ENCODE measurements at places on chromosomes 1 and 21. TPM values are rescaled to one million over a fixed set of nuclear protein-coding genes. Genes with fewer than 3 reads are reported as not detected.

DNA sequence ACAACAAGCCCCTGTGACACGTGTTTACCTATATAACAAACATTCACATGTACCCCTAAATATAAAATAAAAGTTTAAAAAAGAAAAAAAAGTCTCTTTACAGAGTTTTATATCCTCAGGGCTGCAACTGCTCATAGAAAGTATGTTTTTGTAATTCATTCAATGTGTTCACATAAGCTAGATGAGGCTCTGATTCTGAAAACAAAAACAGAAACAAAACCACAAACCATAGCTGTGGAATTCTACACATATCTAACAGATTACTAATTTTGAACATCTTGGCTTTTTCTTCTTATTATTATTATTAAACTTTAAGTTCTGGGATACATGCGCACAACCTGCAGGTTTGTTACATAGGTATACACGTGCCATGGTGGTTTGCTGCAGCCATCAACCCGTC is 579.6 kb upstream of the ZRANB2 start:
- no peaks in the 10 kb centered on the region for H3K4me1 ChIP-seq
- no peak overlapping the region for H3K27ac ChIP-seq
- no peak for DNase-seq
- H3K4me3 ChIP-seq: no peak overlapping the region
- no peaks in the 10 kb centered on the region for H3K27me3 ChIP-seq

- no peak overlapping the region for H3K27ac ChIP-seq
- no peak for DNase-seq
- no peaks in the 10 kb centered on the region for H3K36me3 ChIP-seq
Observed at GRCh38 chr1:44519035-44519676, 114.1 kb downstream of the RNF220 start.

DNA sequence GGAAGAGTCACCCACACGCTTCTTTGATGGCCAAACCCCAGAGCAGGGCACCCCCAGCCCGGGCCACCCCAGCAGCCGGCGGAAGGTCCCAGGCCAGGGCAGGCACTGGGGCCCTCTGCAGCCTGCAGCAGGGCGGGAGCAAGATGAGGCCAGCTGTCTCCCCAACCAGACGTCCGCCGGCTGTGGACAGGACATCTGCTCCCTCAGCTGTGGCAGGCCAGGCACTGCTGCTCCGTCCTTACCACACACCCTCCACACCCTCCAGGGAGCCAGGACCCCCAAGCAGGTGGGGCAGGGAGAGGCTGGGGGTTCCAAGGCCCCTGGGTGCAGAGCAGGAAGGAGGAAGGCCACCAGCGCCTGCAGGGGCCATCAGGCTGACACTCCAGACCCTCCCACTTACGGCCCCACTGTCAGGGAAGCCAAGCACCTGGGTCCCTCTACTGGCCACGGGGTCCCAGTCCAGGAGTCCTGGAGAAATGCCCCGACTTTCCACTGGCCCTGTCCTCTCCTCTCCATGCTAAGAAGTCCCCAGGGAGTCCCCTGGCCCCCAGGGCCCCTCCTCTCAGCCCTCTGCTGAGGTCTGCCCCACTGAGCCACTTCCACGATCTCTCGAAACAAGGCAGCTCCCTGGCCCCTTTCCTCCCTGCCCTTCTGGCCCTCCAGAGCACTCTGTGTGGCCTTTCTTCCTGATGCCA is 5.6 kb downstream of the WNT9A start:
- no peak overlapping the region for H3K27ac ChIP-seq
- H3K4me3 ChIP-seq: no peak overlapping the region
- DNase-seq: peak; percentile 65
- H3K27me3 ChIP-seq: peaks cover 5% of the 10 kb centered on the region

DNA sequence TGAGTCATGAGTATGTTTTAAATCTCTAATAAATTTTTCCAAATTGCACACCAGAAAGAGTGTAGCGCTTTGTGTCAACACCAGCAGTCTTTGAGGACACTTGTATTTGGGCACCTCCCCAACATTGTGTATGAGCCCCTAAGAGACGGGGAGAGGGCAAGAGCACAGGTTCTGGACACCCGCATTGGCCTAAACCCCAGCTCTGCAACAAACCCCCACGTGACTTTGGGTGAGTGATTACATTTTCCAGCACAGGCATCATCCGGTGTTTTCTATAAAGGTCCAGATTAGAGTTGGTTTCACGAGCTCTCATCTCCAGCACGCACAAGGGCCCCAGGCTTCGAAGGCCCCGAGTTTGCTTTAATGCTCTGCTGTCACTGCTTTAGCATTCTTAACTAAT is 66.3 kb upstream of the SLC45A1 start:
- DNase-seq: no peak
- H3K4me1 ChIP-seq: no peaks in the 10 kb centered on the region

GRCh38 chr1:96596226-96596922 is 125.2 kb upstream of the PTBP2 start:
- no peaks in the 10 kb centered on the region for H3K36me3 ChIP-seq
- H3K27ac ChIP-seq: no peak overlapping the region
- H3K4me1 ChIP-seq: peaks cover 12% of the 10 kb centered on the region
- H3K27me3 ChIP-seq: no peaks in the 10 kb centered on the region

DNA sequence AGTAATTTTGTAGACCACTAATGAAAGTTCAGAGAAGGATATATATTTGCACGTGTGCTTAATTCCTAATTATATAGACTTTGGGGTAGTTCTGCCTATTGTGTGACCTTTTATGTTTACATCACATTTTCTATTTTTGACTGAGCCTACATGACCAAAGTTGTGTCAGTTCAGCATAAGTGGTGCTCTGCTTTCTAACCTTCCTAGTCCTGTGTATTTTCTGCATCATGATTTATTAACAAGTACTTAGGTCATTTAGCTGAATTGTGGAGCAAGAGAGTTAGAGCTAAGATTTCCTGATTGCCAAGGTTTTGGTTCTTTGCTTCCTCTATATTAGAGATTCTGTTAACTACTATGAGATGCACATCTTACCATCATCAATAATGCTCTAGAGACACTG is 176.0 kb downstream of the C1orf21 start:
- no peak overlapping the region for H3K27ac ChIP-seq
- H3K36me3 ChIP-seq: no peaks in the 10 kb centered on the region
- no peak overlapping the region for H3K4me3 ChIP-seq
- DNase-seq: no peak
- no peaks in the 10 kb centered on the region for H3K27me3 ChIP-seq
- peaks cover 6% of the 10 kb centered on the region for H3K4me1 ChIP-seq

DNA sequence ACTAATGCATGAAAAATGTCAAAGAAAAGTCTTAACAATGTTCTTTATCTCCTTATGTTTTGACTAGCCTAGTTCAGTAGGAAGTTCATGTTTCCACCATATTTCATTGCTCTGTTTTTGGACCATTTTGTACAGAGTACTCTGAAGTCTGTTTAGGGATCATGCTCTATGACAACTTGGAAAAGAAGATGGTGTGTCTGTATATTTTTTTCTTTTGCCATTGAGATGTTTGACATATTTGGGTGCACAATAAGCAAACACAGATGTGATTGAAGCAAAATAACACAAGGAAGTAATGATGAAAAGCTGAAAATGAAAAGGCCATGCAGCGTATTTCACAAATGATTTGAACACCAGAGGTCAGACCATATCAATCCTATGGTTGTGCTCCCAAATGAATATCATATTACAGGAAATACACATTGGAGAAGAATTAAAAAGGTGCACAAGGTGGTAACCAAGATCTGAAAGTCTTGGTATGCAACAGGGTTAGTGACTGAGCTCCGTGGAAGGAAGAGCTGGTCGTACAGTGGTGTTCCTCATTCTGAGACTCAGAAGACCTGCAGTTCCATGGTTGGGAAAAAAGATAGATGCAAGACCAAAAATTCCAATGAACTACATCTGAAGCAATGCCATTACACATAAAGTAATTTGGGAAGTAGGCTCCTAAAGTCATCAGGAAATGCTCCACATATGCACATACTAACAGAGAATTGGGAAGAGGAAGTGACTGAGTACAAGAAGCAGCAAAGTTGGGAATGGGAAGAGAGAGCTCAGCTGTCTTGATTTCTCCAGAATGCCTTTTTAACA is 463.5 kb downstream of the LMO4 start:
- no peak overlapping the region for H3K27ac ChIP-seq
- H3K27me3 ChIP-seq: no peaks in the 10 kb centered on the region
- H3K36me3 ChIP-seq: no peaks in the 10 kb centered on the region
- DNase-seq: no peak
- no peak overlapping the region for H3K4me3 ChIP-seq

DNA sequence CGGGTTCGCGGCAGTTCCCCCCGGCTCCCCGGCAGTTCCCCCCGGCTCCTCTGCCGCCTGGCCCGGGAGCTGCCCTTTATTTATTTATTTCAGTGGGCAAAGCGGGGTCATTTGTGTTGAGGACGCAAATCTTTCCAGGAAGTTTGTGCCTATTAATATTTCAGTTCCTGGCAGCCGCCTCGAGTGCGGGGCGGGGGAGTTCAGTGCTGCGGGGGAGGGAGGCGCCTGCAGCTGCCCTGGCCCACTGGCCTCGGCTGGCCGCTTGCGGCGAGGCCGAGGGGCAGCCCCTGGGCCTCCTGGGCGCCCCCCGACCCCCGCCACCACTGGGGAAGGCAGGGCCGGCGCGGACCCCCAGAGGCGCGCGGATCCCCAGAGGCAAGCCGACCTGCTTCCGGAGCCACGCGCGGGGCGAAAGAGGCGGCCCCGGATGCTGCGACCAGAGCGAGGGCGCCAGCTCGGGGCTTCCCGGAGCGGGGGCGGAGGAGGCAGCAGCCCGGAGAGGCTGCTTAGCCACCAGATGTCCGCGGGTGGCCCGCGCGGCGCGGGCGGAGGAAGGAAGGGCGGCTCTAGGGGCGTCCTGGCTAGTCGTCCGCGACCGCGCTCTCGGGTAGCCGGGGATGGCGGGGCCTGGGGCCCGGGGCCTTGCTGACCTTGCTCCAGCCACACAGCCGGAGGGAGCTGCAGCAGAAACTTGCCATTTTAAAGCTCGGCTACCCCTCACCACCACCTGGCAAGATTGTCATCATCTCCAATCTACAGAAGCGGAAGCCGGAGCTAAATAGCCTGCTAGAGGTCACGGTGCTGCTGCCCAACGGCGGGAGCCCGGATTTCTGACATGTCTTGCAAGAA is 48.0 kb downstream of the H3-3A start:
- peaks cover 36% of the 10 kb centered on the region for H3K4me1 ChIP-seq
- peak; percentile 69 for DNase-seq
- H3K27me3 ChIP-seq: peaks cover 20% of the 10 kb centered on the region
- no peak overlapping the region for H3K27ac ChIP-seq

DNA sequence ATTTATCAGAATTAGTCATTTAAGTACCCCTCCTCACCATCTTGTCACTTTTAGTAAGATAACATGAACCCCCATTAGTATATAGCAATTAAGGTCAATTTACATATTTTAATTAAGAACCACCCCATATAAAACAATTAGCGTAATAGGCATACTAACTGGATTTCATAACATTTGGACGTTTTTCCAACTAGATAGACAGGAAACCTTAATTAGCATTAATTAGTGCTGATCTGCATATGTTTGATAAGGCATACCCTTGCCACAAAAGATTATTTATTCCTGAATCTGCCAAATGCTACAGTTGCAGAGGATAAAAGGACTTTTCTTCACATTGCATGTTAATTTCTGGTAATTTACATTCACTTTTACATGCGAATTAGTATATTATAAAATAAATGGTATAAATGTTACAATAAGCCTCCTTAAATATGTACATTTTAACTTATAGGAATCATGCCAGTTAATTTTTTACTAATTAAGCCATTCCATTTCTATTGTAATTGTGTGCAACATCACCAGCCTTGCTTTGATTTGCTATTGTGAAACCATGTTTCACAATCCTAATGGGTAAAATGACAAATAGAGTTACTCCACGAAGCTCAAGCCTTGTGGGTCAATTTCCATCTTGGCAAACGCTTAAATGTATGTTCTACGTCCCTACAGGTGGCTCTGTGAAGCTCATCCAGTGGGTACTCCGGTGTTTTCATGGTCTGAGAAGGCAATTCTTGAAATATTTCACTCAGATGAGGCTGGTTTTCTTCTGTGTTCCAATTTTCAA is 469.6 kb downstream of the DPYD start:
- H3K36me3 ChIP-seq: no peaks in the 10 kb centered on the region
- H3K27me3 ChIP-seq: no peaks in the 10 kb centered on the region
- H3K4me1 ChIP-seq: no peaks in the 10 kb centered on the region
- H3K4me3 ChIP-seq: no peak overlapping the region
- no peak for DNase-seq

DNA sequence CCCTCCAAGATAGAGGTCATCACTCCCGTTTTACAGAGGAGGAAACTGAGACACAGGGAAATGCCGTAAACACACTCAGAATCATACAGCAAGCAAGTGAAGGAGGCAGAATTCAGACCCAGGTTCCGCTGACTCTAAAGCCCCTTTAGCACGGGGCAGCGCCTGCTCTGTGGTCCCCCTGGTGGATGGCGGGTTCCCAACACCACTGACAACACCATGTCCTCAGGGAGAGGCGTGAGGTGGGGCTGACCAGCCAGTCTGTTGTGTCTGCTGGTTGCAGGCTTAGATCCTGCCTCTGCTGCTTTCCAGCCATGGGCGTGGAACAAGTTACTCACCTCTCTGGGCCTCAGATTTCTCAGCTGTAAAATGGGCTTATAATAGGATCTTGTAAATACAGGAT is 617.3 kb downstream of the MATN1 start:
- no peak overlapping the region for H3K4me3 ChIP-seq
- peaks cover 7% of the 10 kb centered on the region for H3K4me1 ChIP-seq
- DNase-seq: peak; percentile 82
- H3K27me3 ChIP-seq: peaks cover 8% of the 10 kb centered on the region

DNA sequence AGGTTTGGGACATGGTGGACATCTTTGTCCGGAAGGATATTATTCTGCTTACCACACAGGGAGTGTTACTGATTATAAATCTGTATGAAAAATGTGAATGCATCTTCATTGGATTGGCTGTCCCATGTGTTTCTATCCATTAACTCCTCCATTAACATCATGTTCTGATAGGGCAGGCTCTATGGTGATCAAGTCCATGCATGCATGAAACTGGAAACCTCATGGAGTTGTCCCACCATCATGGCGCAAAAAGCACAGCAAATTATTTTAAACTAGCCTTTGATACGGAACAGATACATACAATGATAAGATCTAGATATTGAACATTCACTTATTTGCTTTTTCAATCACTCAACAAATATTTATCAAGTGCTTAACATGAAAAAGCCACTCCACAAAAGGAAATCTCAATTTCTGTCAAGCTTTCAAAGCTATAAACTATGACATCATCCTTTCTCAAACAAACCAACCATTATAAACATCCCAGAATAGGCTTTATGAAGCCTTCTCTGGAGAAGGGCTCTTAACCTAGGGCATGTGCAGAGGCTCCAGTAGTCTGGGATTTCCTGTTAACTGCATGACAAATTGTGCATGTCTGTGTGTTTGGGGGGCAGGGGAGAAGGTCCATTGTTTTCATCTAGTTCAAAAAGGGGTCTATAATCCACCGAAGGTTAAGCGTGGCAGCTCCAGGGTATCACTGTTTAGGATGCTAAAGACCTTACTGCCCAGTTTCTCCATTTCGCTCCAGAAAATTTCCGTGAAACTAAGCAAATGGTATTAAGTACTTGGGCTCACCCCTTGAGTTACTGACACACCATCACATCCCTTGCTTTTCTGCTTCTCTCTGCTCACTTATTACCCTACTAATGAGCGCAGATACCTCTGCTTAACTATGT is 46.1 kb downstream of the ADAMTS1 start:
- no peaks in the 10 kb centered on the region for H3K4me1 ChIP-seq
- H3K27me3 ChIP-seq: no peaks in the 10 kb centered on the region
- no peak overlapping the region for H3K4me3 ChIP-seq
- H3K36me3 ChIP-seq: no peaks in the 10 kb centered on the region
- DNase-seq: no peak
- H3K27ac ChIP-seq: no peak overlapping the region

Gene PYHIN1
- total RNA-seq: not detected

Gene RUNX3
- total RNA-seq: not detected

Gene TP73
- total RNA-seq: not detected

Gene STIL
- 59.0 TPM for total RNA-seq

Gene CLCNKA
- not detected for total RNA-seq

Gene PHF13
- total RNA-seq: 32.0 TPM

Gene CHIA
- total RNA-seq: not detected

All from neural progenitor cell (in vitro differentiated cells).